Spleen (tissue), 13 donors: ENCODE measurements at places on chromosomes 7 and 10. TPM values are rescaled to one million over a fixed set of nuclear protein-coding genes. Genes with fewer than 3 reads are reported as not detected.

DNA sequence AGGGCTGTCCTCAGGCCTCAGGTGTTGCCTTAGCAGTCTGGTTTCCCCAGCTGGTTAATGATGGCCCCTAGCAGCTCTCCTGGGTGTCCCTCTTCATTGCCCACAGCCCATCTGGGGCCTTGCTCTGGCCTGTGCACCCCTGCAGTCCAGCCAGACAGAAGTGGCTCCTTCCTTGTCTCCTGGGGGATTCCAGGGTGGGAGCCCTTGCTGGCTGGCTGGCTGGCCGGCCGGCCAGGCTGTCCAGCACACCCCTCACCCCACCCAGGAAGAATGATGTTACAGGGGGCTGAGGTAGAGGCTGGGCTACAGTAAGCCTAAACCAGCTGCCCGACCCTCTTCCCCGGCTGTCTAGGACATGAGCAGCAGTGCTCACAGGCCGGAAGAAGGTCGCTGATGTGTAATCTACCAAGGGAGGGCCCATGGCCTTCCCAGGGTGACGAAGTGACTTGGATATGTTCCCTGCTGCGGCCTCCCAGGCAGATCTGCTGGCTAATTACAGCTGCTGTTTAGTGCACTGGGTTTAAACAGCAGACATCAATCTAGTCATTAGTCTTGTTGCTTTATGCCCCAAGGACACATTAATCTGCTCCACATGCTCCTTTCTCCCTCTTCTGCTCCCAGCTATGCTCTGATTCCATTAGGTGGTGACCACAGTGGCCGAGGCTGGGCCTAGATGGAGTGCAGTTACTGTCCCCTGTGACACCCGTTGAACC, 53.8 kb upstream of the LRRC4 start:
- DNase-seq, result no peak

INTS1 gene
- total RNA-seq, result 95.7 TPM

TEX47 gene
- not detected for total RNA-seq

DNA sequence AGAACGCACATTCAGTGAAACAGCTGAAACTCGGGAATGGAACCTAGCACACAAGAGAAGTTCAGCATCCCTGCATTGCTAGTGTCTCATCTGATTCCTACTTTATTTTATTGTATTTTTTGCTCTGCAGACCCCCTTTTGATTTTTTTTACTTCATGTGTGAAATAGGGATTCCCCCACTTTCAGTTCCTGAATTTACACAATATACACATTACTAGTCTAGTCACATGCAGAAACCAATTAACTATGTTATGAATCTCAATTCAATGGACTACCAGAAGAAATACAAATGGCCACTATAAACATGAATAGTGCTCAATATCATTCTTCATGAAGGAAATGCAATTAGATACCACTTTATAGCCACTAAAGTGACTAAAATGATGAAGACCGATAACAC, 386.1 kb upstream of the COBL start:
- DNase-seq, result no peak

CUZD1 gene
- total RNA-seq, result 1.2 TPM

GRCh38 chr10:74906611-74907198, 80.3 kb downstream of the KAT6B start:
- DNase-seq, result no peak

FANK1 gene
- 1.0 TPM for total RNA-seq

WDR86 gene
- 58.1 TPM for total RNA-seq
